Frontal cortex (tissue), 4 donors: ENCODE measurements at places on chromosomes 16 and 17.
A peak's percentile ranks its signal among the peaks of the same experiment; 100 is the strongest.

DNA sequence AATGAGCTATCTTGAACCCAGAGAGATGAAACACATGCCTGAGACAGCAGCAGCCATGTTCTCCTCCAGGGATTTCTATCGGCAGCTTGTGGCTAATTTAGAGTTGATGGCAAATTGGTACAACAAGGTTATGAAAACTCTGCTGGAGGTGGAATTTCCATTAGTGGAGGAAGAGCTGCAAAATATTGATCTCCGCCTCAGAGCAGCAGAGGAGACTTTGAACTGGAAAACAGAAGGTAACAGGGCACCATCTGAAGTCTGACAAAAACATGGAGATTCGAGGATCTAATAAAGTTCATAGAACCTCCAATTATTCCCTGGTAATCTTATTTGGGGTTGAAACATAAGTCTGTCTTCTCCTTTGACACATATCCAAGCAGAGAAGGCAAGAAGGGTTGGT is 52.8 kb downstream of the DNAH9 start:
- DNase-seq, result no peak

- DNase-seq, result no peak
Measured at GRCh38 chr17:2138318-2138717, 83.4 kb downstream of the HIC1 start.

GRCh38 chr17:21033350-21033749 is 9.5 kb downstream of the USP22 start:
- DNase-seq, result no peak

DNA sequence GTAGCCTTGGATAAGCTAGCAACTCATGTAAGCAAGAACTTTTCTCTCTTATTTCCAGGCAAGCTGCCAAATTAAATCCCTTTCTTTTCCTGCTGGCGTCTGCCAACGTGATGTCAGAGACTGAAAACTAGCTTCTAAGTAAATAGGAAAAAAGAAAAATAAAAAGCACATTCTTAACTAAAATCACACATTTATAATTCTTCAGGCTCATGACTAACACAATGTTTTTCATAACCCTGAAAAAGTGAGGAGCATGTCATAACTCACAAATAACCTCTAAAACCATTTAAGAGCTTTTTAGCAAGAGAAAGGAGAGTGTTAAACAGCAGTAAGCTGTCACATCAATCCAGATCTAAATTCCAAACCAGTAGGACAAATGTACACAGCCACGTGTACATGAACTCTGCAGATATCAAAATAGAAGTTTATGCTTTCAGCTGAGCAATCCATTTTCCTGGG is 110.0 kb downstream of the N4BP1 start:
- peak; percentile 55 for DNase-seq

GRCh38 chr16:27803775-27804549 is 254.0 kb downstream of the KATNIP start:
- DNase-seq, result no peak

GRCh38 chr17:64129515-64129764 is 504 bp downstream of the ERN1 start:
- no peak for DNase-seq

- DNase-seq, result no peak
Measured at GRCh38 chr17:50467114-50467854, 1.4 kb downstream of the CHAD start.

GRCh38 chr17:61662741-61663140 is 71.7 kb upstream of the NACA2 start:
- DNase-seq, result no peak

- no peak for DNase-seq
Measured at GRCh38 chr17:32943647-32944191, 15.8 kb downstream of the TMEM98 start.

DNA sequence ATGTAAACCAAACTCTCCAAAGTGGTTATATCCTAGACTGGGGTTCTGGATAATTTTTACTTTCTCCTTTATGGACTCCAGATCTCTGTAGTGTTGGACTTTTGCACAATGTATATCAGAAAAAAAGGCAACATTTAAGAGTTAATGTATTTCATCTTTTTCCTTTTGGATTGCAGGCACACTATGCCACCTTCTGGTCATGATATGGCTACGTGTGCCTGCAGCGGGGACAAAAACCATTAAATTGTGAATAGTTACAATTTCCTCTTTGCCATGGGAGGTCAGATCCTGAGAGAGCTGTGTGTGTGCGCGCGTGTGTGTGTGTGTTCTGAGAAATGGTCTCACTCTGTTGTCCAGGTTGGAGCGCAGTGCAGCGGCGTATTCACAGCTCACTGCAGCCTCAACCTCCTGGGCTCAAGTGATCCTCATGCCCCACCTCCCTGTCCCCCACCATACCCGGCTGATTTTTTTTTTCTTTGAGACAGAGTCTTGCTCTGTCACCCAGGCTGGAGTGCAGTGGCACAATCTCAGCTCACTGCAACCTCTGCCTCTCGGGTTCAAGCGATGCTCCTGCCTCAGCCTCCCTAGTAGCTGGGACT is 4.3 kb upstream of the SGF29 start:
- no peak for DNase-seq
